RWPE2 (cell line): ENCODE measurements at places on chromosomes 6 and 20.

DNA sequence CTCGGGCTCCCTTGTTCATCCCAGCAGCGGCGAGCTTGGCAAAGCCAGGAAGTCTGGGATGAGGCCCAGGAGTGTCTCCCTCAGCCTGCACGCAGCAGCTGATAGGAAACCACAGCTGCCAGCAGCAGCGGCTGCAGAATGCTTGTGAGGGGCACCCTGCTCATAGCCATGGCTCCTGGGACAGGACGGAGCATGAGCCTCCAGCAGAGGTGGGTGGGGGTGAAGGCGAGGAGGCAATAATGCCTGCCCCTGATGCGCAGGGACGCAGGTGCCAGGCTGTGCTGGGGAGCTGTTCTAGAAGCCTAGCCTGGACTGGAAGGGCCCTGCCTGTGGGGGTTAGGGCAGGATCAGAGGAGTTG lies 157.9 kb downstream of the CD83 start:
- no peak for DNase-seq

- no peak for DNase-seq
Observed at GRCh38 chr6:169852504-169853195, 101.2 kb downstream of the ERMARD start.

GRCh38 chr6:39214846-39215639 lies 14.2 kb downstream of the KCNK5 start:
- DNase-seq, result no peak

DNA sequence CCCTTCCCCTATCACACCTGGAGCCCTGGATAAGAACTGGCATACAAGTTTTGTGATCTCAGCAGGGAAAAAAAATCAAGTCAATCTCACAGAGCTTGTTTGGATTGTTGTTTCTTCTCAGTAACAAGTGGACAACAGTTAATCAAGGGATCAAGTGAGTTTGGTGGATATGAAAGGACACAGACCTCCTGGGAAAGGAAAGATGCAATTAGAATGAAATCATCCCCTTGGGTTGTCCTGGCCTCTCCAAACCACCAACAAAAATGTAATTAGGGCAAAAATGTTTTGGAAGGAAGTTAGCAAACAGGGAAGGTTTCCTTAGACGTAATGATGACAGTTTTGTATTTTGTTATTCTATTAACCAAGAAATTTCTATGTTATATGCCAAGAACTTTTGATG lies 99.1 kb upstream of the PRDM1 start:
- no peak for DNase-seq

DNA sequence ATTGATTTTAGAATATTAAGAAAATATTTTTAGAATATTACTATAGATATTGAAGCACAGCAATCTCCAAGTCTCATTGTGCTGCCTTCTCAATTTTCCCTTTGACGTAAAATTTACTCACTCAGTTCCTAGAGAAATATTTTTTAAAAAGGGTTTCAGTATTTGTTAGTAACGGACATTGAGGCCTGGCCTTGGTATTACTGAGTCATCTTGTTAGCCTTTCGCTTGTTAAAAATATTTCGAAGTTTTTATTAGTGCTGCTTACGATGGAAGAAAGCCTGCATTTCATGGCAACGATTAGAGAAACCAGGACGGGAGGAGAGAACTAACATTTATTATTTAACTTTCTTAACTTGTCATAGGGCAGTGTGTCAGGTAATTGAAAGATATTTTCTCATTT lies 82.2 kb downstream of the TIAM2 start:
- no peak for DNase-seq

DNA sequence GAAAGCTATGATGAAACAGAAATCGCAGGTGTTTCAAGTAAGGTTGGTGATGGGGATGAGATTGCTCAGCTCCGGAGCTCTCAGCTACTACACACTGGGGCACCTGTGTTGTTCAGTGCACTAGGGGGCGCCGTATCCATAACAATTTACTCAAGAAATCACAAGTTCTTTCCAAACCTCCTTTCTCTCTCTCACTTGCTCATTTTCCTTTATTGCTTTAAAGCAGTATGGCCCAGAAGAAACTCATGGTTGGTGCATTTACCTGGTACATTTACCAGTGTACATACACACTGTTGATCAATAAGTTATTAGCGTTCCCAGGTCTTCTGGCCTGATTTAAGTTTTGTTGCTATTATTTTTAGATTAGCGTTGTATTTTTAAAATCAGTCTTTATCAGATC lies 235.2 kb upstream of the TAB2 start:
- DNase-seq, result no peak

- no peak for DNase-seq
Observed at GRCh38 chr6:55511122-55511800, 67.7 kb downstream of the HMGCLL1 start.

GRCh38 chr6:33950891-33951889 lies 147.4 kb upstream of the MLN start:
- DNase-seq, result no peak

- DNase-seq, result no peak
Observed at GRCh38 chr6:136822046-136822375, 381 bp upstream of the PEX7 start.

DNA sequence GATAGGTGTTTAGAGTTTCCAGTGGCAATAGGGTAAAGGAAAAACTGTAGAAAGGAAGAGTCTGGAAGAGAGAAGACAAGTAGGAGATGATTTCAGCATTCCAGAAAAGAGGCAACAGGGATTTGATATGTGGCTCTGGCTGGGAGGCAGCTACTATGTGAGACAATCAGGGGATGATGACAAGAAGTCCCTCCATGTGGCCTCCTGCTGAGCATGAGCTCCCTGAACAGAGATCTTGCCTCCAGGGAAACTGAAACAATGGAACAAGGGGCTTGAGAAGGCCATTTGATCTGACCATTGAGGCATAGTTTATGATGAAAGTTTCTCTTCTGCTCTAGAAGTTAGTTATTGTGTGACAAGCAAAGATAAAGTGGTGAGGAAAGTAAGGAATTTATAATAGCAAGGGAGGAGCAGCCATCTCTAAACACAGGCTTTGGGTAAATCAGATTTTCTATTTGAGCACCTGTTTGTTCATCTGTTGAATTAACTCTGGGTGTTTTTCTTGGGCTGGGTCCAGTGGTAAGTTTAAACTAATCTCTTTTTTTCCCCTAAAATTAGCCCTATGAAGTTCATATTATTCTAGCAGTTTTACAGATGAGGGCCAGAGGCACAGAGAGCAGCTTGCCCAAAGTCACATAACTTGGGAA lies 3.0 kb upstream of the GPX5 start:
- DNase-seq, result no peak

DNA sequence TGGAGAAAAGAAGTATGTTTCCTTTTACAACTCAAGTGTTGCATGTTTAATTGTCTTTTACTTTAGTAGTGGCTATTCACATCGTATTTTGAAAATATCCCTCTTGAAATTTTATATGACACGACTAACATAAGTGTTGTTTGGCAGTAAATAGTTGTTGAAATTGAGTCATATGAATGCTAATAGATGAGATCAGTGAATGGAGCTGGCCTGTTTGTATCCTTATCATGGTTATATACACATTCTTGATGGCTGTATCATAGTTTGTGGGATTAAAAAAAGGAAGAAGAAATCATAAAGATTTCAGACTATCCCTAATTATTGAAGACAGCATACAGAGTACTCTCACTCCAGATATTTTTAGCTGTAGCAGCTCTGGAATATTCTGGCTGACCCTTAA lies 8.2 kb upstream of the RAE1 start:
- no peak for DNase-seq

DNA sequence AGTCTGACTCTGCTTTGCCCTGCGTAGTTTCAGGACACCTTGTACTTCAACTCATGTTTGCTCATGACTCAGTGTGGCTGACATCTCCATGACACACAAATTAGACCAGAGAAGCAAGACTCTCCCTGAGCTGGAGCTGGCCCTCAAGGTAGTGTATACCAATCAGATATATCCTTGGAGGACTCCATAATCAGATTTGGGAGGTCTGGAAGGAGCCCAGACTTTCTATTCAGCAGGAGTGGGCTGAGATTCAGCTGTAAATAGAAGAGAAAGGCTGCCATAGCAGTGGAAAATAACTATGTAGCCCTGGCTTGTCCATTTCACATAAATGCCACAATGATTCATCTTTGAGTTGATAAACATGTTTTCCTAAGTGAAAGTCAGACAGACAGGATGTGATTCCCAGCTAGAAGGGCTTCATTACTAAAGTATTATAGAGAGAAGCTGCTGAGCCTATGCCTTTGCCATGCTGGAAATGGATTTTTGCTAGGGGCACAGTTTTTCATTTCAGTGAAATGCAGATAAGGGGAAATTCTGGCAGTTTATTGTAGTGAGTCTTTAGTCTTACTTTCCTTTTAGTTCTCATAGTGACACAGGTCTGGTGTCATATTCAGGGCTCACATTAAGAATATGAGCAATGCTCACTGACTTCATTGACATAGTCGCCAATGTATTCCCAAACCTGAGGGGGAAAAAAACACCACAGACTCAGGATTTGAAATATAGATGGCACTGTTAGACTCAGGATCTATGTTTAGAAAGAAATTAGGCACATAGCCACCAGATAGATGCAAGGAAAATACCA lies 95.3 kb downstream of the CLVS2 start:
- peak; percentile 66 for DNase-seq

- DNase-seq, result peak; percentile 99
Observed at GRCh38 chr20:58850693-58851174, at the start of gene GNAS-AS1. GNAS-AS1 (minus strand) TSS chr20:58850902.

DNA sequence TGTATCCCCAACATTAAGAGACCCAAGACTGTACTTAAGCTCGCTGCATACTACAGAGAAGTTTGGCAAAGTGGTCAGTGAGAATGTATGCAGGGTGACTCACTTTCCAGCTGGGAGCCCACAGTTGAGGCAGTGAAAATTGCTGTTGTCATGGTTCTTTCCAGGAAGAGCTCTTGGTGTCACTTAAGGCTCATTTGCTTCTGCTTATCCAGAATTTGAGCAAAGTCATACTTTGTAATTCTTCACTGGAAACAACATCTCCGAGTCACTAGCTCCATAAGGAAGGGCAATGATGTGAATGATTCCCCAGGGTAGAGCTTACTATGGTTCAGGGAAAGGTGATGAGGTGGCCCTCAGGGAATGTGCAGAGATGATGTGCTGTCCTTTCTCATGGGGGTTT lies 65.4 kb upstream of the FBXL4 start:
- no peak for DNase-seq

DNA sequence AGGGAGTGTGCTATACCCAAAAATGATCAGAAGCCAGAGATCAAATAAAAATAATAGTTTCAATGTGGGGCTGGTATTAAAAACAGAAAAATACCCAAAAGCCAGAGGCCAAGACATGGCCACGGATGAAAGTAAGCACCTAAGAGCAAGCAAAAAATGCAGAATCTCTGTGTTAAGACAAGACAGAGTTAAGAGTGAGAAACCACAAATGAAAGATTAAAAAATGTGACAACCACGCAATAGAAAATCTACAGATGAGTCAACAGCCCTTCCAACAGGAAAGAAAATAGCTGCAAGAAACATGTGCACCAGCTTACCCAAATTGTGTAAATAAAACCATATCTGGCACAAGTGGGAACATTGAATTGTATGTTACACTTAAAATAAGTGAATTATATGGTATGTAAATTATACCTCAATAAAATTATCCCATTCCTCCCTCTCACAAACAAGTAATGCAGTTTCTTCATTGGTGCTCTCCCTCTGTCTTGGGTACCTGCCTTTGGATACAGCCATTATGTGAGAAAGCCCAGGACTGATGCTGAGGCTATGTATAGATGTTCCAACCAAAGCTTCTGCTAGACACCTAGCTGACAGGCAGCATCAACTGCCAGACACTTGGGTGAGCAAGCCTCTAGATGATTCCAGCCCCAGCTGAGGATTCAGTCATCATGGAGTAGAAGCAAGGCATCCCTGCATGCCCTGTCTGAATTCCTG lies 55.3 kb upstream of the UFL1 start:
- no peak for DNase-seq

GRCh38 chr20:46051556-46052308 lies 22.7 kb downstream of the SLC12A5 start:
- peak; percentile 77 for DNase-seq

DNA sequence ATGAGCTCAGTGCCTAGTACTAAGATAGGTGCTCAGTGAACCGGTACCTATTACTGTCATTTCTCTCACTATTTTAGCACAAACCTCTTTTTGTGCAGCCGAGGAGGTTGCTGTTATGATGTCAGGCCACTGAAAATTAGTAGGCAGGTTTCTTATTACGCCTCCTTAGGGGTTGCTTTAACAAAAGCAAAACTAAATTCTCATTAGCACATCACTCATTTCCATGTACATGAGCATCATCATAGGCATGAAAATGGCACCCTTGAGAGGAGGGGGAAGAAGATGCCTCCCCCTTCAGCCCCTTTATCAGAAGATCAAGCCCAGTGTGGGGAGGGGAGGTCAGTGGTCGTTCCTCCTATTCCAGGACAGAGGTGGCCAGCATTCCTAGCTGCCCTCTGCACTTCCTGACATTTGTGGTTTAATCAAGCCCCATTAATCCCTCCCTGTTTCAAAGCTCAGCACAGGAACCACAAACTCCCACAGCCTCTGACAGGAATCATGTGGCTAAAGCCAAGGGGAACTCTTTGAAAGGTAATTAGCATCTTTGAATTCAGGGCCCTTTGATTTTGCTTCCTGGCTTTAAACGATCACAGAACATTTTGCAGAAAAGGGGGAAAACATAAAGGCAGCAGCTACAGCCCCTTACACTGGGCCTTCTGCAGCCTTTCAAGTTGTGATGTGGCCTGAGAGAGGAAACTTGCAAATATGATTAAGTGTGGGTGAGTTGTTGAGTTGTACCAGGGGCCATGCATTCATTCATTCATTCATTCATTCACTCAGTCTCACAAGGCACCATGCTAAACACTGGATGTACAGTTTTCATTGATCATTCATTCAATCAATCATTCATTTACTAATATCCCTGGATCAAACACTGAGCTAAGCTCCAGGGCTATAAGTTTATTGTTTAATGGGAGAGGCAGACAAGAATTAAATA lies 31.9 kb upstream of the PSMF1 start:
- no peak for DNase-seq

DNA sequence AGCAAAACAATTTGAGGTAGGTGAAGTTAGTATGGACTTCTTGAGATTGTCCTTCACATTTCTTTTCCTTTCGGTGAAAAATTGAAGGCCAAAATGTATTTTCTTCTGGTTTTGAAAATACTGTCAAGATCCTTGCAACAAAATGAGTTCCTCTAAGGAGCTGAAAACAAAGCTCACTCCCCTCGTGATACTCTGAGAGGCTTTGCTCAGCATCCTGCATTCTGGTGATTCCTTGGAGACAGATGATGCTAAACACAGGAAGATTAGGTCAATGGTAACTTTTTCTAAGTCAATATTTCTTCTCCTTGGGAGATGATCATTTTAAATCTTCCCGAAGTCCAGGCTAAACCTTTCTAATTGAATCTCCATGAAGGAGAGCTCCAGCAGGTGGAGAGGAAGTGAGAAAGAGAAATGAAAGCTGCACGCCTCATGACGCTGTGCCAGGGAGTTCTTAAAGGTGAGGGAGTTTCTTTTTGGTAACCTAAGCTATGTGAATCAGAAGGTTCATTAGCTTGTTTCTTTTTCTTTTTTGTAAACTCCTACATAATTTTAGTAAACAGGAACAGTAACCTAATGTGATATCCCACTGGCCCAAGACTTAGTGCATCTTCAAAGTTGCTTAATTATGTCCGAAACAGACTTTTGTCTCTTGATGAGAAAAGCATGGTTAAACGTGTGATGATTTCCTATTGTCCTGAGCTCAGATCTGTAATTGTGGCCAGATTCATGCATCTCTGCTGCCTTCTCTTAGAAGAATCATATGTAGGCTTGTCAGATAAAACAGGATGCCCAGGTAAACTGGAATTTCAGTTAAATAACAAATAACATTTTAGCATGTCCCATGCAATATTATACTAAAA lies 15.0 kb downstream of the ESR1 start:
- DNase-seq, result no peak
